Kidney (tissue), 22 donors: ENCODE measurements at places on chromosomes 3 and 15. TPM values are rescaled to one million over a fixed set of nuclear protein-coding genes. Genes with fewer than 3 reads are reported as not detected.

Gene HCN4
- 0.50 TPM for total RNA-seq

Gene PTPRG
- 154 TPM for total RNA-seq

Gene NRG4
- total RNA-seq: 0.35 TPM

Gene CMTM8
- total RNA-seq: 5.4 TPM

Gene H1-8
- not detected for total RNA-seq

Gene SEMA3B
- total RNA-seq: 96.1 TPM

Gene EXD1
- not detected for total RNA-seq

Gene SLC28A2
- not detected for total RNA-seq

Gene CP
- 72.1 TPM for total RNA-seq

Gene BCL2A1
- total RNA-seq: 2.4 TPM

Gene SCG5
- 1.3 TPM for total RNA-seq

Gene FETUB
- total RNA-seq: not detected

Gene TLR9
- total RNA-seq: 0.94 TPM

Gene SAMMSON
- 0.98 TPM for total RNA-seq

Gene CFAP44
- total RNA-seq: 11.0 TPM

Gene TRAIP
- 1.9 TPM for total RNA-seq

Gene GNB5
- 43.6 TPM for total RNA-seq

Gene CTXND1
- 2.8 TPM for total RNA-seq

Gene MTMR10
- 70.4 TPM for total RNA-seq

Gene FBXW12
- not detected for total RNA-seq

Gene TGM5
- not detected for total RNA-seq

Gene MEIS2
- total RNA-seq: 50.9 TPM

Gene NMNAT3
- total RNA-seq: 6.4 TPM

Gene TM4SF1
- total RNA-seq: 173 TPM

Gene KLHL40
- total RNA-seq: not detected

Gene PLSCR2
- total RNA-seq: 1.4 TPM

Gene RFTN1
- 34.1 TPM for total RNA-seq

Gene CISH
- total RNA-seq: 30.8 TPM

Gene RLBP1
- not detected for total RNA-seq

Gene RASGRP1
- 12.5 TPM for total RNA-seq

Gene ECE2
- not detected for total RNA-seq

Gene ANKRD63
- not detected for total RNA-seq

Gene ARGFX
- not detected for total RNA-seq

Gene DNAJA4
- total RNA-seq: 31.1 TPM

Gene RPL14
- 1,497 TPM for total RNA-seq

Gene EHHADH
- total RNA-seq: 27.9 TPM

Gene GATA2
- total RNA-seq: 31.4 TPM

Gene STAC
- total RNA-seq: 6.2 TPM

Gene VPS18
- total RNA-seq: 28.1 TPM

Gene FAM3D
- 0.60 TPM for total RNA-seq

Gene COMMD4
- total RNA-seq: 67.6 TPM

Gene TJP1
- total RNA-seq: 121 TPM

Gene WDR49
- 1.0 TPM for total RNA-seq

Gene RAB7A
- 248 TPM for total RNA-seq

Gene PPP1R14D
- total RNA-seq: not detected

Gene CYP1A2
- not detected for total RNA-seq

Gene PXYLP1
- 11.9 TPM for total RNA-seq

Gene PLXNA1
- total RNA-seq: 29.0 TPM

Gene WDR93
- 2.5 TPM for total RNA-seq

Gene ABI3BP
- total RNA-seq: 160 TPM

Gene ZNF770
- 52.9 TPM for total RNA-seq

Gene CLDN18
- not detected for total RNA-seq

Gene AHSG
- not detected for total RNA-seq

Gene GPR27
- 17.9 TPM for total RNA-seq

Gene DPPA4
- total RNA-seq: not detected

Gene OCA2
- 2.5 TPM for total RNA-seq

Gene ECT2
- 15.5 TPM for total RNA-seq

Gene PROS1
- total RNA-seq: 56.2 TPM
